IMR-90 (cell line): ENCODE measurements at places on chromosomes 12 and 14. TPM values are rescaled to one million over a fixed set of nuclear protein-coding genes. Genes with fewer than 3 reads are reported as not detected.

Gene MIP
- total RNA-seq, result not detected in 2 replicates

Gene CLEC4D
- not detected in 2 replicates for total RNA-seq

Gene KLHL33
- total RNA-seq, result under 0.01 TPM in 2 replicates

Gene BCL2L2
- 14.5 and 16.9 TPM in 2 replicates for total RNA-seq
